NCI-H460 (cell line): ENCODE measurements at places on chromosomes 12 and 14. TPM values are rescaled to one million over a fixed set of nuclear protein-coding genes. Genes with fewer than 3 reads are reported as not detected.

PMCH gene
- not detected in 2 replicates for total RNA-seq

MOAP1 gene
- 60.7 and 68.4 TPM in 2 replicates for total RNA-seq

GRCh38 chr12:78177298-78177697, 346.6 kb downstream of the NAV3 start:
- DNase-seq = no peak

KLRK1 gene
- total RNA-seq = not detected in 2 replicates

TSPAN11 gene
- total RNA-seq = not detected in 2 replicates

ANO2 gene
- not detected in 2 replicates for total RNA-seq

KCNC2 gene
- not detected in 2 replicates for total RNA-seq
